ENCODE measurements at places on chromosomes 4 and X. TPM values are rescaled to one million over a fixed set of nuclear protein-coding genes. Genes with fewer than 3 reads are reported as not detected.

Gene TLR2
- 0.07 TPM for total RNA-seq

Gene RAB33A
- 5.1 TPM for total RNA-seq

Gene DMRTC1
- total RNA-seq: not detected

Gene TMPRSS11A
- not detected for total RNA-seq

Gene LRCH2
- total RNA-seq: 10.9 TPM

Gene MAP3K15
- 0.13 TPM for total RNA-seq

Gene CAPN6
- 0.07 TPM for total RNA-seq

Gene TENM3
- total RNA-seq: 1.2 TPM

Gene SPANXB1
- not detected for total RNA-seq

Gene COL25A1
- total RNA-seq: 0.91 TPM

Gene BMP3
- 0.13 TPM for total RNA-seq

Gene GPR82
- not detected for total RNA-seq

Gene SPANXA2
- not detected for total RNA-seq

Gene TLR3
- total RNA-seq: 3.1 TPM

Gene SLIT2
- total RNA-seq: 15.1 TPM

Gene TASL
- total RNA-seq: not detected

Gene PCSK1N
- 10.7 TPM for total RNA-seq

Gene ERCC6L
- 1.6 TPM for total RNA-seq

Gene FRYL
- total RNA-seq: 47.0 TPM

Gene STPG2
- not detected for total RNA-seq

Gene DOCK11
- 33.8 TPM for total RNA-seq

Gene GLUD2
- 1.7 TPM for total RNA-seq

Gene MAGEA10
- not detected for total RNA-seq

Gene COL4A5
- 267 TPM for total RNA-seq

Gene POF1B
- not detected for total RNA-seq

Gene EGFL6
- not detected for total RNA-seq

Gene PRR32
- not detected for total RNA-seq

Gene MAGEC2
- total RNA-seq: not detected

Gene SOWAHD
- total RNA-seq: 0.10 TPM

Gene CTAG2
- total RNA-seq: not detected

Measured in smooth muscle cell of the pulmonary artery (primary cell).